ENCODE measurements at places on chromosomes 4 and X.

DNA sequence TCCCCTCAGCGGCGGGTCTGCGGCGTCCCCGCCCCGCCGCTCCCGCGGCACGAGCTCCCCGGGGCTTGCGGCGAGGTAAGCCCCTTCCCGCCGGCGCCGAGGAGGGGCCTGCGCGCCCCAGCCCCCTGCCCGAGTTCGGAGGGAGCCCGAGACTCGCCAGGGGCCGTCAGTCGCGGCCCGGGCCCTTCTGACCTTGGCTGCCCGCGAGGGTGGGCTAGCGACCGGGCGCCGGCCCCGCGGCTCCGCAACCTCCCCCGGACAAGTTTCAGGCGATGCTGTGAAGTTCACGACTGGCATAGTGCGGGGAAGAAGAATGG is 554 bp downstream of the CDKL5 start:
- no peak for DNase-seq

- DNase-seq = no peak
These were observed 3.1 kb upstream of the C4orf17 start for GRCh38 chr4:99507762-99508161.

- no peak for DNase-seq
These were observed 538.7 kb upstream of the ATOH1 start for GRCh38 chr4:93289831-93290230.

GRCh38 chrX:100379388-100379986 is 30.6 kb downstream of the PCDH19 start:
- DNase-seq = peak; percentile 6

DNA sequence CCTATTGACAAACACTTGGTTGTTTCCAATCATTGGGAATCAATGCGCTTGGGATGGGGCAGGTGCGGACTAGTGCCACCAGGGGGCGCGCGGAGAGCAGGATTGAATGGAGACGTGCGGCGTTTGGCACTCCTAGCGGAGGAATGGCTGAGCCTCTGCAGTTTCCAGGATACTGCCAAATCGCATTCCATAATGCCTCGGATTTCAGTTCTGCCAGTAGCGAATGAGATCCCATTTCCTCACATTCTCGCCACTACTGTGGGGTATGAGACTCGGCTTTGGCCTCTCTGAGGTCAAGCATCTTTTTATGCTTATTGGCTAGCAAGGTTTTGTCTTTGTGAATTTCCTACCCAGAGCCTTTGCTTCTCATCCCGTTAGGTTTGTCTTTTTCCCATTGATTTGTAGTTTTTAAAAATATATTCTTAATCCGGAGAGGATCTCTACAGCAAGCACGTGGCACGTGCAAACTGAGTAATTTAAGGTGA is 28.7 kb downstream of the CLDN34 start:
- peak; percentile 81 for DNase-seq

GRCh38 chr4:185504098-185505047 is 30.9 kb downstream of the PDLIM3 start:
- no peak for DNase-seq

- DNase-seq = no peak
These were observed 42.1 kb downstream of the TRIM61 start for GRCh38 chr4:164935363-164935762.

- DNase-seq = no peak
These were observed 77.3 kb downstream of the STK32B start for GRCh38 chr4:5128569-5128968.

GRCh38 chr4:108036213-108036612 is 46.5 kb downstream of the HADH start:
- DNase-seq = no peak

DNA sequence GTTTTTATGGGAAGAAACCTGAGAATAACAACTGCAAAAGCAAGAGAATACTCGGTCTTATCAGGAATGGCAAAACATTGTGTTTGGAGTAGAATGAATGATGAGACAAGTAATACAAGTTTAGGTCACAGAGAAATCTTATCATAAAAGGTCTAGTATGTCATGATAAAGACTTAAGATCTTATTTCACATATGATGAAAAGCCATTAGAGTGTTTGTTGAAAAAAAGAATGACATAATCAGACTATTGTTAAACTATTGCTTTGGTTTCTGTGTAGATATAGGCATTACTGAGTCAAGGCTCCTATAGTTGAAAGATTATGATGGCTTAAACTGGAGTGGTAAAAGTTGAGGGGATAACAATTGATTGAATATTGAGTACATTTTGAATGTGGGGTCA is 603.6 kb downstream of the CCSER1 start:
- DNase-seq = no peak
